RWPE1 (cell line): ENCODE measurements at places on chromosomes 2 and 18.

- no peak for DNase-seq
Observed at GRCh38 chr2:101725038-101725437, 27.5 kb downstream of the MAP4K4 start.

- DNase-seq: peak; percentile 48
Observed at GRCh38 chr2:45119038-45119437, 109.8 kb upstream of the SIX2 start.

DNA sequence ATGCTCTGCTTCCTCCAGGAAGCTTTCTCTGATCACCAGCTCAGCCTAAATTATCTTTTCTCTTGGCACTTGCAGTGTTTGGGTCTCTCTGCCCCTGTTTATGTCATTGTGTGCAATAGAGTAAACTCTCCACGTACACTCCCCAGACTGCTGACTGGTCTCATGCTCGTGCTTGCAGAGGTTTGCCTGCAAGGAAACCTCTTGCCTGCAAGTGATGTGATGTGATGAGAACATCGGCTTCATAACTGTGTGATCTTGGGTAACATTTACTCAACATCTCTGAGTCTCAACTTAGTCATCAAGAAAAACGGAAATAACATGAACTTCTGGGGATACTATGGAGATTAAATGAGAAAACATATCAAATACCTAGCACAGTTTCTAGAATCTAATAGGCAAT is 92.3 kb downstream of the BIN1 start:
- peak; percentile 74 for DNase-seq

- no peak for DNase-seq
Observed at GRCh38 chr2:41294331-41294730, 753.5 kb upstream of the PKDCC start.

DNA sequence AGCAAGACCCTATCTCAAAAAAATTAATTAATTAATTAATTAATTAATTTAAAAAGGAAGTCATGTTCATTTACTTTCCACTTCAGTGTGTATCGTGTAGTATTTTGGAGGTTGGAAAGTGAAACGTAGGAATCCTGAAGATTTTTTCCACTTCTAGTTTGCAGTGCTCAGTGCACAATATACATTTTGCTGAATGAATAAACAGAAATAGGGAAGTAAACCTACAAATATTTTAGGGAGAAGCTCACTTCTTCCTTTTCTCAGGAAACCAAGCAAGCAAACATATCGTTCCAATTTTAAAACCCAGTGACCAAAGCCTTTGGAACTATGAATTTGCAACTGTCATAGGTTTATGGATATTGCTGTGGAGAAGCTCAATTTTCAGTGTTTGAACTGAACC is 27.8 kb downstream of the SLC14A1 start:
- no peak for DNase-seq
